Neural crest cell (in vitro differentiated cells): ENCODE measurements at places on chromosomes 3 and 15. TPM values are rescaled to one million over a fixed set of nuclear protein-coding genes. Genes with fewer than 3 reads are reported as not detected.

GRCh38 chr15:78417754-78418630 lies 20.0 kb upstream of the IREB2 start:
- peaks cover 11% of the 10 kb centered on the region for H3K4me1 ChIP-seq
- H3K27ac ChIP-seq: no peak overlapping the region
- no peak for DNase-seq

DNA sequence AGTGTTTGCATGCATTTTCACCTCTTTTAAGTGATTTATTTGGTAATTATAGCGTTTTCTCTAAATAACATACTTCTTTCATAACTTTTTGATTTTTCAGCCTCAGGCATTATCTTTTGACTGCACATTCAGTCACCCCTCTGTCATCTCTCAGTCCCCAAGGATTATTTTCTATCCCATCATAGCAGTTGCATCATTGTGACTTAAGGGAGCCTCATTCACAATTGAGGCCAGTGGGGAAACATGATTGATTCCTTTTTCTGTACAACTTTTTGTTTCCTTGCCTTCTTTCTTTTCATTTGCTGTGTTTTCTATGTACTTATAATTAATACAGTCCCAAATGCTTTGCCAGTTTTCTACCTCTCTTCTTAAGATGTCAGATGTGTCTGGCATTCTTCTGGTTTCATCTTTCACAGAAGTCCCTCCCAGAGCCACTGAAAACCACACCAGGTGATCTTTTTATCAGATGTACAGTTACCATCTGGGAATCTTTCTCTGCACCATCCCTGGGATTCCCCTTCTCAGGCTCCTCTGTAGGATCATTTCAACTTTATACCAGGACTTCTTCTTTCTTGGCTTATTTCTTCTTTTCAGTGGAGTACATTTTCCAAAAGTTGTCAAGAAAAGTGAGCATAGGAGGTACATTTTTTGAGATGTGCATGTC lies 151.4 kb downstream of the RAP2B start:
- H3K4me1 ChIP-seq: no peaks in the 10 kb centered on the region
- no peak for DNase-seq

DNA sequence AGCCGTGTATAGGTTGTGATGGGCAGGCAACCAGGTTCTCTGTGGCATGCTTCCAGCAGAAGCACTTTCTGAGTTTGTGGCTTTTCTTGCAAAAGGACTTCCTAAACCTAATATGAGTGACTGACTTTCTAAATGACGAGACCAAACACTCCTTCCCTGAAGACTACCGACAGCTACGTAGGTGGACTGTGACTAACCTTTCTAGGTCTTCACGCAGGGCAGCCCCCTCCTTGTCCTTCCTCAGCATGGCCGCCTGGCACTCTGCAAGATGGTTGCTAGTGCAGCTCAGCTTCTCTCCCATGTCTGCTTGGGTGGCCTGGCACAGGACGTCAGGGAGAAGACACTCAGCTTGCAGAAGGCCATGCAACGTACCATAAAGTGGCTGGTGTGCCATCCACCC lies 20.9 kb downstream of the CXCR6 start:
- H3K4me1 ChIP-seq: no peaks in the 10 kb centered on the region
- DNase-seq: no peak
- H3K27ac ChIP-seq: no peak overlapping the region
- no peak overlapping the region for H3K4me3 ChIP-seq
- peaks cover 16% of the 10 kb centered on the region for H3K36me3 ChIP-seq

- no peak for DNase-seq
- no peaks in the 10 kb centered on the region for H3K36me3 ChIP-seq
- no peaks in the 10 kb centered on the region for H3K4me1 ChIP-seq
- H3K4me3 ChIP-seq: no peak overlapping the region
These were observed 36.9 kb upstream of the STRIT1 start for GRCh38 chr3:155330370-155330769.

DNA sequence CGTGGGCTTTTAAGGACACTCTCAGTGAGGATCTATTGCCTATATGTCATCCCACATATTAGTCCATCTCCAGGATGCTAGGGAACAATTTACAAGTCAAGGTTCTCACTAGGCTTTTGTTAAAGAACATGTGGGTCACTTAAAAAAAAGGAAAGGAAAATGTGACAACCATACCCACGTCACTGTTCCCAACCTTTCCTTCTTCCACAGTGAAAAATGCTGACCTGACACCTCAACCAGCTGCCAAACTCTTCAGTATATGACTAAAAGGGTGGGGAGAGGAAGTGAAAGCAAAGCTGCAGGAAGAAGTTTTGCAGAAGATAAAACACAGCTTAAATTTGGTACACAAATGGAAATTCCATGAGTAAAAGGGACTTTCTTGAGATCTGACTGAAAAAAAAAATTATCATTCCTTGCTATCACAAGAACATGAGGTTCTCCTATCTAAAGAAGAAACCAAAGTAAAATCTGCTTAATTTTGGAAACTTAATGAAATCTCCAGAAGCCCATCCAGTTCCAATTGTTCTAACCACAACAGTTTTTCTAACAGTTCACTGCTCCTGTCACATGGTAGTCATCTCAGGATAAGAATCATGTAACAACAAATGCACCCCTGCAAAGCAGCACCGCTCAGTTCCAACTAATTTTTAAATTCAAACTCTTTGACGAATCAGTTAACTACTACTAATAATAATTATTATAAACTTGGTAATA lies 117.0 kb upstream of the TSPAN3 start:
- H3K36me3 ChIP-seq: no peaks in the 10 kb centered on the region
- no peak overlapping the region for H3K27ac ChIP-seq
- no peak for DNase-seq
- H3K27me3 ChIP-seq: no peaks in the 10 kb centered on the region
- no peaks in the 10 kb centered on the region for H3K4me1 ChIP-seq
- H3K4me3 ChIP-seq: no peak overlapping the region

DNA sequence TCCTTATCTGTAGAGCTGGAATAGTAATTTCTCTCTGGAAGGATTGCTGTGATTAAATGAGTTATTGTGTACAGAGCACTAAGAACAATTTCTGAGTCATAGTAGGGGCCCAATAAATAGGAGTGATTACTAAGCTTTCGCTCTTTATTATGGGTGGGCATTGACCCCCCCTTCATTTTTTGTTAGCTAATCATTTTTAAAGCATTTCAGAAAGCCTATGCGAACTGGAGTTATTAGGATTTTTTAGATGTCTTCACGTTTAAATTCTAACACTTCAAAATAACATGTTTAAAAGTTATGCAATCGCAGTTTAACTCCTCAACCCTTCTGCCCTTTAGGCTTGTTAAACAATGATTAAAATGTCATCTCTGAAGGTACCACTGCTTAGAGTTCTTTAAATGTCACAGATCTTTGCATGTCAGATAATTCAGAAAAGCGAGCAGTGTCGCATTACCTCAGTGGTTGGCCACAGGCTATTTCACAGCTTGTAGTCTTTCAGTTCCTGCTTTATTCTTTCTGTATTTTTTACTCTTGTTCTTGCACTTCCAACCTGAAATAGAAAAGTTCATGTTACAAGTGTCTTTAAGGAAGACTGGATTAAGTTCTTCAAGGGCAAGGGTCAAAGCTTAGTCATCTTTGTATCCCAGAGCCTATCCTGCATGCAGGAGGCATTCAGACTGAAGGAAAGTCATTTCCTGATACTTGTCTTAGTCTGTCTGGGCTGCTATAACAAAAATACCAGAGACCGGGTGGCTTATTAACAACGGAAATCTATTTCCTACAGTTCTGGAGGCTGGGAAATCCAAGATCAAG lies 102.9 kb downstream of the FNDC3B start:
- no peaks in the 10 kb centered on the region for H3K27me3 ChIP-seq
- no peak overlapping the region for H3K4me3 ChIP-seq
- peaks cover 81% of the 10 kb centered on the region for H3K4me1 ChIP-seq
- DNase-seq: no peak

DNA sequence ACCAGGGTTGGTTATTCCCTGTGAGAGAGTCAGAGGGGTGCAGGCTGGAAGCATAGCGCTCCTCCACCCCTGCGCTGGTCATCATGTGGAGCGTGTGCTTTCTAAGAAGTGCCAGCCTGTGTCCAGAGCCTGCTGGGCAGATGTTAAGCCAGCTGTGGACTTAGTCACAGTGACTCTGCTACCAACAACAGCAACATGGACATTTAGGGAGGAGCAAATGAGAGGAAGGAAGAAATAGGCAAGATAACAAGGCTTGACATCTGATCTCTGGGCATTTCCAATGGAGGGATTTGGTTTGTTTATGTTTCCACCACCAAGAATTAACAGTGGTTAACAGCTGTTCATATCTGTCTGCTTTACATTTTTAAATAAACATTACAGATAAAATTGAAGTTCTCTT lies 36.4 kb upstream of the MYZAP start:
- no peak overlapping the region for H3K4me3 ChIP-seq
- no peak for DNase-seq
- no peaks in the 10 kb centered on the region for H3K27me3 ChIP-seq
- H3K36me3 ChIP-seq: no peaks in the 10 kb centered on the region
- peak overlapping the region; percentile 57 for H3K27ac ChIP-seq
- peaks cover 19% of the 10 kb centered on the region for H3K4me1 ChIP-seq

DNA sequence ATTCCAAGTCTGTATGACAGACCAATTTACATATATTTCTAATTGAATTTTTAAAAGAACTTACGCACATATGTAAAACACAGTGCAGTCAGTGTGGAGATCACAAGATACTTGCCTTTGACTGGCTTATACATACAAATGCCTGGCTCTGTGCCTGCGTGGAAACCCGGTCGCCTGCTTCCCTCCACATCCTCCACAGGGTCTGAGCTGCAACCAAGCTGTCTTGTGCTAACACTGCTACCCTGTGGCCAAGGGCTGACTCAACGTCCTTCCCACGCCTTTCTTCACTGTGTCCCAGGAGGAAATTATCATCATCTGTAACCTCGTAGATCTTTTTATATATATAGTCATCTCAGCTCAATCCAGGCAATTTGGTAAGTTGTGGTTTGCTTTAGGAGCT lies 117.0 kb downstream of the WNT7A start:
- no peak overlapping the region for H3K27ac ChIP-seq
- H3K4me1 ChIP-seq: no peaks in the 10 kb centered on the region
- no peaks in the 10 kb centered on the region for H3K36me3 ChIP-seq
- DNase-seq: no peak
- H3K27me3 ChIP-seq: peaks cover 6% of the 10 kb centered on the region

DNA sequence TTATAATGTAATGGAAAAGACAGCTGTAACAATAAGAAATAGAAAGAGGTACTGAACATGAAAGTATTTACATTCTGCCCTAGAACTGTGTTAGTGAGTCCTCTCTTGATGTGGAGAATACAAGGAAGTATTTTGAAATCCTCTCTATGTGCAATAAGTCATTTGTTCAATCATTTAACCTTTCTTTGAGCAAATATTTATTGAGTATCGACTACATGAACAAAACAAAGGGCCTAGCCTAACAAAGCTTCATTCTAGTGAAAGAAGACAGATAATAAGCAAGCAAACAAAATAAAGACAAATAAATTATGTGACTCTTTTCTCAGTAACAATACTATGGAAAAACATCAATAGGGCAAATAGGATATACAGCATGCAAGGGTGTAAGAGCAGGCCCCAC lies 354.9 kb upstream of the ATP11B start:
- no peaks in the 10 kb centered on the region for H3K36me3 ChIP-seq
- no peak overlapping the region for H3K4me3 ChIP-seq
- no peaks in the 10 kb centered on the region for H3K27me3 ChIP-seq
- DNase-seq: no peak
- no peaks in the 10 kb centered on the region for H3K4me1 ChIP-seq

GRCh38 chr3:10520072-10520471 lies 14.7 kb upstream of the ATP2B2 start:
- peaks cover 40% of the 10 kb centered on the region for H3K27me3 ChIP-seq
- DNase-seq: no peak
- H3K4me1 ChIP-seq: no peaks in the 10 kb centered on the region
- no peak overlapping the region for H3K4me3 ChIP-seq

DNA sequence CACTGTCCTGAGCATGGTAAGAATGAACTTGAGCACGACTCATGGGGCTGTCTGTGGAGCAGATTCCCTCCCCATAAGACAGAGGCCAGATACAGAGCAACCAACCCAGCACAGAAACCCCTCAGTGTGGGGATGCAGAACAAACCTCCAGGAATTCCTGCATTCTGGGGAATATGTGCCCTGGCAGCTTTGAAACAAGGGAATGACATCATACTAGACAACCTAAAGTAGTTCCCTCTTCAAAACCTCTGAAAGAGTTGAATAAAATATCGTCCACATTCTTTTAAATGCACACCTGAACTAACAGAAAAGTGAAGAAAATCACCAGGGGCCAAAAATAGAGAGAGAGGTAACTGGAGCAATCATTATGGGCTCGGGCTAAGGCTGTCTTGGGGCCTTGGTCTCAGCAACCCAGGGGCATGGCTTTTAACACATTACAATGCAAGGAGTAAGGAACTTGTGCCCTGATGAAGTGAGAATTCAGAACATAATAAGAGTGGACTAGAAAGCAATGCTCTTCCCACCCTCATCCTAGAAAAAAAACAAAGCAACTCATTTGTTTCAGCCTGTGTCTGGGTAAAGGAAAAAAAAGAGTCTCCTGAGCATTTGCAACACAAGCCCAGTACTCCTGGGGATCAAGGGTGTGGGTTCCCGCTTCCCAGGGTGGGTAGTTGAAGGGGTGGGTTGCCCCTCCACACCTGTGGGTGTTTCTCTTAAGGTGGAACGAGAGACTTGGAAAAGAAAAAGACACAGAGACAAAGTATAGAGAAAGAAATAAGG lies 43.9 kb downstream of the ADIPOQ start:
- no peak overlapping the region for H3K27ac ChIP-seq
- peaks cover 23% of the 10 kb centered on the region for H3K4me1 ChIP-seq
- H3K27me3 ChIP-seq: peaks cover 10% of the 10 kb centered on the region

DNA sequence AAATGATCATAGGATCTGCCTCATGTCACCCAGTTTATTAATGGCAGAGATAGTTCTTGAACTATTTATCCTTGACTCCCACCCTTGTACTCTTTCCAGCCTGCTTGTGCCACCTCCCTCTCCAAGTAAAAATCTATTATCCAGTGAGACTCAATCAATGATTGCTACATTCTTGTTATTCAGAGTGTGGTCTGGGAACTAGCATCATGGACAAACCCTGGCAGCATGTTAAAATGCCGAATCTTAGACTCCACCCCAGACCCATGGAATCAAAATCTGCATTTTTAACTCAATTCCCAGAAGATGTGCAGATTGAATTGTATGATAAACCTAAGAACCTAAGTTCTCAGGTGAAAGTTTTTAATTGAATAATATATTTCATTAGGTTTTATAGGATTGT lies 34.7 kb upstream of the PYDC2 start:
- H3K4me1 ChIP-seq: no peaks in the 10 kb centered on the region
- no peaks in the 10 kb centered on the region for H3K36me3 ChIP-seq
- no peak overlapping the region for H3K4me3 ChIP-seq
- no peaks in the 10 kb centered on the region for H3K27me3 ChIP-seq
- DNase-seq: no peak
- H3K27ac ChIP-seq: no peak overlapping the region

- DNase-seq: no peak
- H3K4me1 ChIP-seq: peaks cover 28% of the 10 kb centered on the region
These were observed 1.4 kb upstream of the PRKCI start for GRCh38 chr3:170220871-170221270.

GRCh38 chr3:15556512-15556911 lies 35.0 kb upstream of the COLQ start:
- H3K36me3 ChIP-seq: no peaks in the 10 kb centered on the region
- DNase-seq: no peak
- peaks cover 6% of the 10 kb centered on the region for H3K4me1 ChIP-seq
- no peak overlapping the region for H3K4me3 ChIP-seq
- no peaks in the 10 kb centered on the region for H3K27me3 ChIP-seq

- DNase-seq: no peak
- no peak overlapping the region for H3K27ac ChIP-seq
- H3K4me3 ChIP-seq: no peak overlapping the region
- H3K27me3 ChIP-seq: no peaks in the 10 kb centered on the region
These were observed 206.4 kb downstream of the STAG1 start for GRCh38 chr3:136545664-136546268.

The DAZL gene
- not detected in 2 replicates for total RNA-seq

The PEX11A gene
- total RNA-seq: 7.2 and 7.9 TPM in 2 replicates

The SLC6A20 gene
- total RNA-seq: not detected in 2 replicates

The RASGRP1 gene
- total RNA-seq: 1.6 and 1.8 TPM in 2 replicates

The P2RY13 gene
- not detected in 2 replicates for total RNA-seq

The ZNF148 gene
- total RNA-seq: 38.1 and 38.3 TPM in 2 replicates
